T-helper 1 cell (primary cell): ENCODE measurements at places on chromosomes 6 and 20.

GRCh38 chr20:41476013-41476441, 109.4 kb upstream of the EMILIN3 start:
- DNase-seq, result no peak

GRCh38 chr20:973785-974194, 28.3 kb downstream of the RSPO4 start:
- peak; percentile 6 for DNase-seq

DNA sequence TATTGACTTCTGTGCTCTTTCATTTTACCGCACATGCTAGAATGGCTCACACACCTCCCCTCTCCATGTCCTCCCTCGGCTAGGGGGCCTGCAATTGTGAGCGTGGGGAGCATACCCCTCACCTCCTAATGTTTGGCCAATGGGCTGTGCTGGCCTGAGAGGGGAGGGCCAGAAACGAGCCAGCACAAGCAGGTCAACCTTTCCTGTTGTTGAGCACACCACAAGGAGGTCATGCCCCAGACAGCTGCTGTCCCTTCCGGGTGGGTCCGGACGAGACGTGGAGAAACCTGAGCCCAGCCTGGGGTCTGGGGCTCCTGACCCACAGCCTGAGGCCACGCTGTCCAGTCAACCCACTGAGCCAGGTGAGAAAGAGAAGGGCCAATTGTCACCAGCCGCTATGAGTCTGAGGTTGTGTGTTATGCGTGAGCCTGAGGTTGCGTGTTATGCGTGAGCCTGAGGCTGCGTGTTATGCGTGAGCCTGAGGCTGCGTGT, 77.4 kb downstream of the TTLL2 start:
- DNase-seq, result no peak

DNA sequence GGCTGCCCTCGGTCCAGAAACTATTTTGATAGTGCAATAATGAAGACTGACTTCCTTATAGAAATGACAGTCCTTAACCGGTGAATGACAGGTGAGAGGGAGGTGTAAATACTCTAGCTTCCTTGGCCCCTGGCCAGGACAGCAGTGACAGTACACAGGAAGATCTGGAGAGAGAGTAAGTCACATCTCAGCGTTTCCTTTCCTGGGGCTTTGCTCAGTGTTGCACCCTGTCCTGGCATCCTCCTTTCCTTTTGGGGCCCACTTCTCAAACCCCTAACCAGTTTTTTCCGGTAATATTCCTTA, 336.9 kb downstream of the CD83 start:
- peak; percentile 34 for DNase-seq

- peak; percentile 44 for DNase-seq
These were observed 76.8 kb upstream of the SIRPG start for GRCh38 chr20:1734269-1734858.

DNA sequence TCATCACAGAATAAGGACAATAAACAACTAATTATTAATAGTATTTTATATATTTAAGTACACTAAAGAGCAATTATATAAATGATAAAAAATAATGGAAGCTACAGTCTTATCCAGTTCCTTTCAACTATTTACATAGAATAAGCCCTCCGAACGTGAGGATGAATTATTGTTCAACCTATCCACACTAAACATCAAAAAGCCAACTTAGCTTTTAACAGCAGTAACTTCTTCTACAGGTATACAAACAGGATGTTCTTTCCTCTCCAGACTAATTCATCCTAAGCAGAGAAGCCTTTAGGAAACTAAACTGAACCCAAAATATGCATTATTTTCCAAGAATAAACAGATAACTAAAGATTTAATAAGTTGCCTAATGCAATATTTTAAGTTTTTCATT, 2.3 kb downstream of the FKBP5 start:
- no peak for DNase-seq

GRCh38 chr20:42572320-42573016, 617.2 kb downstream of the PTPRT start:
- no peak for DNase-seq

- no peak for DNase-seq
These were observed 636.0 kb upstream of the PTCHD4 start for GRCh38 chr6:48747040-48747439.

DNA sequence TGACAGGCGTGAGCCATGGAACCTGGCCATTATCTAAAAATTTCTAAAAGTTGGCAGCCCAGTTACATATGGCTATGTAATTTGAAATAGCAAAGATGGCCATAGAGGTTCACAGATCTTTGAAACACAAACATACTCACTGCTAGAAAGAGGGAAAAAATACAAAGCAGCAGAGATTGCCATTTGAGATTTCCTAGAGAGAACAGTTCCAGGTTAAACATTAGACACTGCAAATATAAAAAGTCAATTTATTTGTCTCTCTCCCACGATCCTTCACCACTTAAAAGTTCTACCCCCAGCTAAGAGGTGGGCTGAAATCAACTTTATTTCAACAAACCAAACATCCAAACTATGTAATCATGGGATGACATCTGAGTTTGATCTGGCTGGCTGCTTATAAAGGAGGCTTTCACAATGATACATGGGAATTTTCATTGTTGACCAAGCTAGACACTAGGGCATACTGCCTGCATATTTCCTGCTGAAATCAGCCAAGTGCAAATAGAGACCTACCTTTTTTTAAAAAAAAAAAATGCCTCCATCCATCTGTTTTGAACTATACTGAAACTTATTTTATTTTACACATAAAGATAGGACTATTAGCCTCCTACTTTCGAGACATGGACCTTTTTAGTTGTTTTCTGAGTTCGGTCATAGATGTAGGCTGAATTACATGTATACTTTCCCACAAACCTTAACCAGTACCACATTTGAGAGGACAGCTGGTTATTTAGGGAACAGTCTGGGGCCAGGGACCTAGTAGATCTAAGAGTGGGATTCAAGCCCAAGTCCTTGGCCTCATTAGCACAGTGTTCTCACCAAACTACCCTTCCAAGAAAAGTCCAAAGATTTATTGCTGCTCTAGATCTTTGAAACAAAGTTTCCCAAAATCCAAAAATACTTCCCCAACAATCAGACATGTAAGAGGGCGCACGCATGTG, 16.6 kb downstream of the DCDC2 start:
- DNase-seq, result no peak

DNA sequence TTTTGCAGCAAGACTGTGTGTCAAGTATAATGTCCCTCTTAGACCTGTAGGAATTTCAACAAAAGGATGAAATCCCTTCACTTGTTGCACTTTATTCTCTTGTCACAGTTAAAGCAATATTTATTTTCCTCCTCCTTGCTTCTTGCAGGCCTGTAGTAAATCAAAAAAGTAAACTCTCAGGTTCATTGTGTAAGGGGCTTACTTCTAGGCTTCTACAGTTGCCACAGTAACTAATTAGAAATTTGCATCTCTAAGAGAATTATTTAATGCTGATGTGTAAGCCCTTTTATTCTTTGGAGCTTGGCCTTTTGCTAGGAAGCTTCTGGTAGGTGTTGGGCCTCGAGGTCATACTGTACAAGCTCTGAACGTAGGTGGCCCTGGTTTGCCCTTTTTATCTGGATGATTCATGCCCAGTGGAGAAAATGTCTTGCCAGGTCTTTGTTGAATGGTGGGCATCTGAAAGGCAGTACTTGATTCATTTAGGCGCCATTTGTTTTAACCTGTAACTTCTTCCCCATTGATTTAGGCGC, 47.4 kb upstream of the OLIG3 start:
- no peak for DNase-seq

GRCh38 chr6:159130846-159131245, 38.4 kb upstream of the FNDC1 start:
- no peak for DNase-seq

DNA sequence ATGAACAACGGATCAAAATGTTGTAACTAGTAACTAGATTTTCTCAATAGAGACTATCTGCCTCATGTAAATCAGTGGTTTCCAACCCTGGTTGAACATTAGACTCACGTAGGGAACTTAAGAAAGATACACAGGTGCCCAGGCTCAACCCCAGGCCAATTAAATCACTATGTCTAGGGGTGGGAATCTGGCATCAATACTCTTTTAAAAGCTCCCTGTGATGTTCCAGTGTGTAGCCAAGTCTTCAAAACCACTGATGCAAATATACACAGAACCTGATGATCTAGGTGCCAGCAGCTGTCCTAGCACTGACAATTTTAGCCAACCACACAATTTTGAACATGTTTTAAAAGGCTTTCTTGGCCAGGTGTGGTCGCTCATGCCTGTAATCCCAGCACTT, 128.7 kb downstream of the TBC1D32 start:
- no peak for DNase-seq

- no peak for DNase-seq
These were observed 10.7 kb upstream of the SERPINB9 start for GRCh38 chr6:2913621-2914317.

- DNase-seq, result no peak
These were observed 131.1 kb upstream of the HSF2 start for GRCh38 chr6:122268394-122268793.

DNA sequence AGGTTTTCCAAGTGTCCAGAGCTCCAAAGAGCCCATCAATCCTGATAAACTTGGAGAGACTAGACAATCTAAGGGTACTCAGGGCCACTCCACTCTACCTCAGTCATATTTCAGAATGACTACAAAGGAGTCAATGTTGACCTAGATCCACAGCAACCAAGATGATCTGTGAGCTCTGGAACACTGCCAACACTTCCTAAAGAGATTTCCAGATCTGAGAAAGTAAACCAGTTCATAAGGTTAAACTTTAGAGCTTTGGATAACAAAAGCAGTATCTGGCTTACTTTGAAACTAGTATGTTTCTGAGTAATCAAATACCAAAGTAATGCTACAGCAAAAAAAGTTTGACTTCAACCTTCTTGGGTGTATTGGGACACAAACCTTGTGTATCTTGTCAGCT, 122.7 kb downstream of the BTBD9 start:
- no peak for DNase-seq

DNA sequence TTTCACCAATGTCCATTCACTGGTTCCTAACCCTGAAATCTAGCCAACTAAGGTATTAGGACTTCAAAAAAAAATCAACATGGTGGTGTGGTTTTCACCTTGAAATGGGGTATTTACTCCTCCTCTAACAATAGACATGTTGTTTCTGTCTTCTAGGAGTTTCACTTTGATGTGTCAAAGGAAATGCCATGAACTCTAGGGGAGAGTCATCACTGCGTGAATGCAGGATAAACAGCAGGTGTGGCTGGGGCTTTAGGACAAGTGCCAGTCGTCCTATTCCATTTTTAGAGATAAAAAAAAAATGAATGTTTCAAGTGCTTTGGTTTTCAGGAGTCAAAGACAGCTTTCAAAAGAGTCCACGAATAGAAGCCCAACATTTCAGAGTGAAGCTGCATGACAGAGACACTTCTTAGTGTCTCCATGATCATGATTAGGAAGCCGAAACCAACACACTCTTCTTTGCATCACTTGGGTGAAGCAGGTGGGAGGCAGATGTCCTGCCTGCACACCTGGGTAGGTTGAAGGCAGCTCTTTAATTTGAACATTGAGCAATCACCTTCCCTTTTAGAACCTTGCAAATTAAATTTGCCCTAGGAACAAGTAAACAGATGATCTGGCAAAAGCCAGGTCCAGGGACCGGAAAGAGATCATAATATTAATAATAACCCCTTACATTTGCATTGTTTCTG, 328.5 kb upstream of the PRDM1 start:
- DNase-seq, result no peak

GRCh38 chr6:61193771-61194170, 1092.3 kb downstream of the KHDRBS2 start:
- DNase-seq, result no peak

GRCh38 chr20:38920851-38921250, 5.4 kb upstream of the FAM83D start:
- no peak for DNase-seq

DNA sequence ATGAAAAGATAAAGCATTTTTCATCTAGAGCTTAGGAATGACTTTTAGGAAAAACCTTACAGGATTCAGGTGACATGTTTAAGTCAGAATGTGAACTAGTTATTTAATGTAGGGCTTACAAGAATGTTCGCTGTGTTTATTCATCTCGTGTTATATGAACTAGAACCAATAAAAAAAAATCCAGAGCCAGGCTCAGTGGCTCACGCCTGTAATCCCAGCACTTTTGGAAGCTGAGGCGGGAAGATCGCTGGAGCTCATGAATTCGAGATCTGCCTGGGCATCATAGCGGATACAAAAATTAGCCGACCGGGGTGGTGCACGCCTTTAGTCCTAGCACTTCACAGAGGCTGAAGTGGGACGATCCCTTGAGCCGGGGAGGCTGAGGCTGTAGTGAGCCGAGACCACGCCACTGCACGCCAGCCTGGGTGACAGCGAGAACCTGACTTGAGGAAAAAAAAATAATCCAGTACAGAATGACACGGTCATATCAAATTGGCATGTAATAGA, 46.3 kb downstream of the OR2B2 start:
- DNase-seq, result no peak

GRCh38 chr20:51695574-51696303, 72.5 kb downstream of the ATP9A start:
- DNase-seq, result no peak

DNA sequence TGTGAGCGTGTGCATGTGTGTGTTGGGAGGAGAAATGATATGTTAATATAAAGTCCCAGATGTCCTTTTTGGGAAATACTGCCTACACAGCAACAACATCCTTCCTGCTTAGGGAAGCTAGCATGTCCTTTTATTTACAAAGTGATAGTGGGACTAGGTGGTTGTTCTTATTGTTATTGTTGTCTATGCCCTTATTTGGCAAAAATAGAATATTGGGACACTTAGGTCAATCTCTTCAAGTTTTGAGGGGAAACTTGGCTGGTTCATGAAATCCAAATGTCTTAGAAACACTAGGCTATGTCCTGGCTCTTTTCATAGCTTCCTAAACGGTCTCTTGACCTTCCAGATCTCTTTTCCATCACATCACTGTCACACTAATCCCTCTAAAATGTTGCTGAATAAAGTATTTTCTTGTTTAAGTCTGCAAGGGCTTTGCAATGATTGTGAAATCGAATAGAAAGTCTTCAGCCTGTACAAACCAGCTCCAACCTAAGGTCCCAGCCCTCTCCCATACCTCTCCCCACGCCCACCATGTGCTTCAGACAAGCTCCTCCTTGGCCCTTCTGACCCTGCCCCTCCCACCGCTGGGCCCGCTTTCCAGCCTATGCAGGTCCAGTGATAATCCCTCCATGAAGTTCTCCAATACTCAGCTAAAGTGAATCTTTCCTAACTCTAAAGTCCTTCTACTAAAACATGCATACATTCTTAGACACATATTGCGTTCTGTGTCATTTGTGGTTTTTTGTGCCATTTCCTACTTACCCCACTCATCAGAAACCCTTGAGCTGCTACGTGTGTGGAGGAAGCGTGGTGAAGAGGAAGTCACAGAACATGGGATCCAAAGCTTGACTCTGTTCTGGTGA, 205.1 kb downstream of the LY86 start:
- DNase-seq, result no peak
